RWPE2 (cell line): ENCODE measurements at places on chromosomes 12 and 14.
A peak's percentile ranks its signal among the peaks of the same experiment; 100 is the strongest.

DNA sequence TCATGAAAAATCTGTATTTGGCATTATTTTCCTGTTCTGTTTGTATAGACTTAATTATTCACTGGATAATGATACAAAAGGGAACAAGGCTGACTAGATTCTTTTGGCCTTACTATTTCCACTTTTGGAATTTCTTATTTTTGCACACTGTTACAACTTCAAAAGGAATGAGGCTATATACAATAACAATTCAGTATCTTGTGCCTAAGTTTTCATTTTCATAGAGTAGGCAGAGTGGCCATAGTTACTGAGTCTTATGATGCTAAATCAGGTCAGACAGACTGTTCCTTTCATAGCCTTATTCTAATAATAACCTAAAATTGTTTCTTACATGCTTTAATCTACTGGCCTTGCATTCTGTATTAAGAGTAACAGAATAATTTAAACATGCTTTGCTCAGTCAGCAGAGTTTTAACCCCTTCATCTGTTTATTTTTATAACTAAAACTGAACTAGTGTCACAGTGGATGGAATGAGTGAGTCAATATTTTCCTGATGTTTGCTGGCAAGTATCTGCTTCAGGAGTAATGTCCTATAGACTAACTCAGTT is 10.5 kb downstream of the TTC8 start:
- H3K4me3 ChIP-seq: no peak overlapping the region
- peak overlapping the region; percentile 7 for H3K27ac ChIP-seq
- H3K27me3 ChIP-seq: no peaks in the 10 kb centered on the region

DNA sequence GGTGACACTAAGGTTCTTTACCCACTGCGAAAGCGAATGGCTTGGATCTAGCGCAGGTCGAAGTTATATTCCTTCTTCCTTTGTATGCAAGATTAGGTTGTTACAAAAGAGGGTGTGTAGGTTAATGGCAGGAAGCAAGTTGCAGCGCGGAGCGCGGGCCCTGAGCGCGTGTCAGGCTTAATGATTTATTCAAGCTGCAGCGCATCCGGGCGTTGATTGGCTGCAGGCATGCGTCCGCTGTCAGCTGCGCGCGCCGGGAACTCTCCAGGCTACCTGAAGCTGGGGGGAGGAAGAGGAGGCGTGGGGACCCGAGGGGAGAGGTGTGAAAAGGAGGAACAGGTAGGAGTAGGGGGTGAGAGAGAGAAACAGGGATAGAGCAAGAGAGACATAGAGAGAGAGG is 7.4 kb downstream of the ASCL1 start:
- no peak overlapping the region for H3K4me3 ChIP-seq
- H3K27me3 ChIP-seq: peaks cover 86% of the 10 kb centered on the region
- H3K27ac ChIP-seq: no peak overlapping the region
- no peaks in the 10 kb centered on the region for H3K4me1 ChIP-seq
- no peak for DNase-seq

DNA sequence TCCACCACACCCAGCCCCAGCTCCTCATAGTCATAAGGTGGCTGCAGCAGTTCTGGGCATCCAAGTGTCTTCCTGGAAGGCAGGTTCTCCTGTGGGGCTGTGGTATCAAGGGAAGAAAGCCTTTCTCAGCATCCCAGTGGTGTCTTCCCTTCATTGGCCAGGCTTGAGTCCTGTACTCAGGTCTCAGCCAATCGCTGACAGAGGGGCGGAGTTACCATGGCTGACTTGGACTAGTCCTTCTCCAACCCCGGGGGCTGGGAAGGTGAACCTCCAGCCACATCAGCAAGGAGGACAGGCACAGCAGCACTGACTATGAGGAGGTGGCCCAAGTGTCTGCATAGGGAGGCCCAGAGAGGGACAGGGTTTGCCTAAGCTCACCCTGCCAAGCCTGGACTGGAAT is 64.0 kb upstream of the SLC24A4 start:
- H3K36me3 ChIP-seq: no peaks in the 10 kb centered on the region
- H3K4me1 ChIP-seq: no peaks in the 10 kb centered on the region
- no peak overlapping the region for H3K27ac ChIP-seq
- no peak overlapping the region for H3K4me3 ChIP-seq
- DNase-seq: no peak

GRCh38 chr12:50979369-50980052 is 27.2 kb downstream of the HIGD1C start:
- H3K27ac ChIP-seq: no peak overlapping the region
- H3K27me3 ChIP-seq: no peaks in the 10 kb centered on the region
- no peak overlapping the region for H3K4me3 ChIP-seq
- no peak for DNase-seq

GRCh38 chr14:100219126-100219785 is 19.7 kb upstream of the YY1 start:
- no peak overlapping the region for H3K27ac ChIP-seq
- peaks cover 11% of the 10 kb centered on the region for H3K4me1 ChIP-seq
- DNase-seq: no peak
- no peaks in the 10 kb centered on the region for H3K36me3 ChIP-seq
- no peaks in the 10 kb centered on the region for H3K27me3 ChIP-seq

DNA sequence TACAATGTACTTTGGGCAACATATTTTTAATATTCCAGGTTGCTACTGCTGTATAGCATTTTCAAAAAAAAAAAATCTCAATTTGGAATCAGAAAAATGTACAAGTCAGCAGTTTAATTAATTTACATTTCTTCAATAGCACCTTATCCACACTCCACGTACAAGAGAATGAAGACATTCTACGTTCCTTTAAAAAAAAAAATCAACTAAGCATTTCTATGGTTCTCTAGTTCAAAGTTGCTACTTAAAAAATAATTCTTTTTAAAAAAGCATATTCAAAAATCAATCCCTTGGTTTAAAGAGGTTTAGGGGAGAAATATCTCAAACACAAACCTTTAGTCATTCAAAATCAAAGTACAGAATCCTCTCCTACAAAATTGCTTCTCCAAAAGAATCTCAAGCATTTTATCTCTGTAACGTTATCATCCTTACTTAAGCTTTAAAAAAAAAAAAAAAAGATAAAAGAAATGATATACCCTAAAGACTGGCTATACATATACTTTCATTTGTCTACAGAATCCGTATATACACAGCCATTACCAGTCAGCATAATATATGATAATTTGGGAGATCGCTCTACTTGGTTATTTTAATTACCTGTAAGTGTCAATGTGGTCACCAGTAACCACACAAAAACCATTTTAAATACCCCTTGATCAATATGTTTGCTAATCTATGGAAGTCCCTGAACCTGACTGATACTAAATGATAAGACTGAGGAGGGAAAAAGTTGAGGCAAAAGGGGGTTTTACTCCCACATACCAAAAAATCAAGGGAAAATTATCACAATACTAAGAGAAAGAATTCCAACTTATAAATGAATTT is 2.7 kb downstream of the MED13L start:
- no peak overlapping the region for H3K27ac ChIP-seq
- no peak for DNase-seq
- peaks cover 22% of the 10 kb centered on the region for H3K4me1 ChIP-seq
- peak overlapping the region; percentile 100 for H3K4me3 ChIP-seq

DNA sequence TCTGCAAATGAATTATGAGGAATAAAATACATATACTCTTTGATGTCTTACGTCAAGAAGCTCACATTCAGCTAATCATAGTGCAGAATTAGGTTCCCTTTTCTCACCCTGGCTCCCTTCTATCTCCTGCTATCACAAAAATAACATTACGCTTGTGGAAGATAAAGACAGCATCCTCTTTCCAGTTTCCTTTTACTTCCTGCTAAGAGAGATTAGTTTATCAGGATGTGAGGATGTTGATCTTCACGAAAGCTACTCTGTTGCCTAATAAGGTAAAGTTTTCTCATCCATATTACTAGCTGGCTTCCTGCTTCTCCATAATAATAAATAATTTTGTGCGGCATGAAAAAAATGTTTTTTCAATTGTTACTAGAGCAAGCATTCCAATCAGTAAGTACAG is 217.7 kb upstream of the DCN start:
- H3K4me1 ChIP-seq: no peaks in the 10 kb centered on the region
- no peak for DNase-seq
- no peak overlapping the region for H3K4me3 ChIP-seq
- H3K36me3 ChIP-seq: no peaks in the 10 kb centered on the region
- H3K27me3 ChIP-seq: no peaks in the 10 kb centered on the region

- H3K4me3 ChIP-seq: no peak overlapping the region
- peaks cover 55% of the 10 kb centered on the region for H3K4me1 ChIP-seq
- no peaks in the 10 kb centered on the region for H3K36me3 ChIP-seq
- H3K27ac ChIP-seq: peak overlapping the region; percentile 98
- H3K27me3 ChIP-seq: no peaks in the 10 kb centered on the region
These were observed 158.6 kb upstream of the CCND2 start for GRCh38 chr12:4114986-4115385.

DNA sequence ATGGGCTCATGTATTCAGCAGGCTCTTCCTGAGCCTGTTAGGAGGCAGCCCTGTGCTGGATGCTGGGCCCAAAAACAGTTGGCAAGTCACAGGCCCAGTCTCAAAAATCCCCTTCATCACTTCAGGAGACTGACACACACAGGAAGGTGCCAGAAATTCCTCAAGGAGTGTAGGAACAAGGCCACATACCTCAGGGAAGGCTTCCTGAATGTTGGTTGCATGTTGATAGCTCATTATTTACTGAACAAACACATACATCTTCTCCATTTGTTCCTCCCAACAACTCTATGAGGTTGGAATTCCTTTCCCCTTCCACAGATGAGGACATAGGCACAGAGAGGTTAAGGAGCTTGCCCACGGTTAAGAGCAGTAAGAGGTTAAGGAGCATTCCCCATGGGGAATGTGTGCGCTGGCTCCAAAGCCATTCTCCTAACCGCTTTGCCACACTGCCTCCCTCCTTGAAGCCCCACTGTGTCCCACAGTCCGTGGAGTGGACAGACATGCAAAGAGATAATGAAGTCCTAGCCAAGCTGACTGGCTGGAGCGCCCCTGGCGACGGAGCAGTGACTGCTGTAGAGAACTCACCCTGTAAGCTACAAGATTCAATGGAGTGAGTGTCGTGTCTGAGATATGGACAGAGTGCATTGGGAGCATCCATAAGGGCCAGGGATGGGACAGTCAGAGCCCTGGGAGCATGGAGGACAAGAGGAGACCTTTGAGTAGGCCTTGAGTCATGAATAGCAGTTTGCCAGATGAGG is 3.3 kb downstream of the HHIPL1 start:
- no peaks in the 10 kb centered on the region for H3K4me1 ChIP-seq
- H3K27ac ChIP-seq: no peak overlapping the region
- H3K4me3 ChIP-seq: no peak overlapping the region
- no peaks in the 10 kb centered on the region for H3K36me3 ChIP-seq
- no peaks in the 10 kb centered on the region for H3K27me3 ChIP-seq
- DNase-seq: no peak

DNA sequence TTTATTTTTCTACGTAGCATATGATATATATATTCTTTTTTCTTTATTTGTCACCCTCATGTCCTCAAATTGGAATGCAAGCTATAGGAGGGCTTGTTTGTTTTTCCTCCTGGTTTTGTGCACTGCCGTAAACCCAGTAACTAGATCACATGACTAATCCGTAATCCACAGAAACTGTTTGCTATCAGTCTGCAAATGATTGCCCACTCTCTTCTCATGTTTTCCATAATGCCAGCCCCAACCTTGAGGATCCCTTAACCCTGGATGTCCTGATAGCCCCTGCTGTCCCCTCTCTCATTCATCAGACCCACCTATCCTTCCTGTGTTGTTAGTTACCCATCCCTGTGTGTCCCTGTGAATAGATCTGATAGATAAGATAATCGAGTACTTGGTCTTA is 94.0 kb downstream of the TSPAN9 start:
- H3K27me3 ChIP-seq: no peaks in the 10 kb centered on the region
- H3K36me3 ChIP-seq: no peaks in the 10 kb centered on the region
- H3K27ac ChIP-seq: peak overlapping the region; percentile 82

- DNase-seq: no peak
- H3K27me3 ChIP-seq: no peaks in the 10 kb centered on the region
- peak overlapping the region; percentile 0 for H3K27ac ChIP-seq
- peaks cover 14% of the 10 kb centered on the region for H3K4me1 ChIP-seq
- no peaks in the 10 kb centered on the region for H3K36me3 ChIP-seq
These were observed 895 bp downstream of the SLC7A8 start for GRCh38 chr14:23182372-23183157.

DNA sequence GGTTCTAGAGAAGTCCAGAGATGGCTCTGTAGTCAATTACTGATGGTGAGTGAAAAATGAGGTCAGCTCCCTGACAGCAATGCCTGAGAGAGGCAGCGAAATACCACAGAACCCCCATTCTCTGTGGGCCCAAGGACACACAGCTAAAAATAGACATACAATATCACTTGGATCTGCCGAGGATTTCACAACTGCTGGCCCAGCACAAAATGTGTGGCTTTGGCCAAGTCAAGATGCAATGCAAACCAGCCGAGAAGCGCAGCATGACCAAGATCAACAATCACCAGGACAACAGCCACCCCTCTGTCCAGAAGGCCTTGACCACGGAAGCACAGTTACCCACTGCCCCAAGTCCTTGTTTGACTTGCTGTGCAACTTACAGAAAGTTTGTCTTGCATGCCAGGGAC is 52.2 kb downstream of the CKAP4 start:
- no peak overlapping the region for H3K4me3 ChIP-seq
- no peaks in the 10 kb centered on the region for H3K4me1 ChIP-seq
- H3K27me3 ChIP-seq: no peaks in the 10 kb centered on the region
- H3K27ac ChIP-seq: no peak overlapping the region
- DNase-seq: no peak
